ENCODE measurements at places on chromosomes 2 and 18. TPM values are rescaled to one million over a fixed set of nuclear protein-coding genes. Genes with fewer than 3 reads are reported as not detected.

The REV1 gene
- 37.5 TPM for polyA plus RNA-seq

The CHRNA1 gene
- 195 TPM for polyA plus RNA-seq

The SPATA3 gene
- not detected for polyA plus RNA-seq

The SETBP1 gene
- polyA plus RNA-seq, result 18.7 TPM

The C2orf66 gene
- 0.54 TPM for polyA plus RNA-seq

The DNMT3A gene
- 45.3 TPM for polyA plus RNA-seq

The C1GALT1C1L gene
- 1.2 TPM for polyA plus RNA-seq

The NABP1 gene
- polyA plus RNA-seq, result 18.7 TPM

The MYOM1 gene
- 656 TPM for polyA plus RNA-seq

The SLC16A14 gene
- 3.4 TPM for polyA plus RNA-seq

The RAB1A gene
- not detected for polyA plus RNA-seq

The DPP4 gene
- 11.7 TPM for polyA plus RNA-seq

The INO80D gene
- 8.0 TPM for polyA plus RNA-seq

The RGPD4 gene
- polyA plus RNA-seq, result 0.09 TPM

The CCDC141 gene
- polyA plus RNA-seq, result 52.3 TPM

The MOGAT1 gene
- polyA plus RNA-seq, result not detected

The CD28 gene
- 4.5 TPM for polyA plus RNA-seq

The ANKRD30B gene
- polyA plus RNA-seq, result 0.08 TPM

The COL6A3 gene
- 218 TPM for polyA plus RNA-seq

The GCG gene
- 24.1 TPM for polyA plus RNA-seq

The PARD3B gene
- polyA plus RNA-seq, result 7.4 TPM

The PRSS56 gene
- 1.3 TPM for polyA plus RNA-seq

The MAP4K3 gene
- polyA plus RNA-seq, result 52.1 TPM

The CERKL gene
- polyA plus RNA-seq, result 6.8 TPM

The LDLRAD4 gene
- polyA plus RNA-seq, result 11.2 TPM

The PREPL gene
- polyA plus RNA-seq, result 168 TPM

The ANKRD44 gene
- 34.8 TPM for polyA plus RNA-seq

The KHK gene
- polyA plus RNA-seq, result not detected

The FRZB gene
- 22.1 TPM for polyA plus RNA-seq

The PTPRN gene
- polyA plus RNA-seq, result 0.28 TPM

The NYAP2 gene
- polyA plus RNA-seq, result not detected

The REG3G gene
- polyA plus RNA-seq, result not detected

The TUBA3E gene
- not detected for polyA plus RNA-seq

The SYT4 gene
- not detected for polyA plus RNA-seq

The CD8A gene
- polyA plus RNA-seq, result 0.23 TPM

The CACNB4 gene
- polyA plus RNA-seq, result 4.3 TPM

The SRD5A2 gene
- 0.04 TPM for polyA plus RNA-seq

The PRKAG3 gene
- 33.6 TPM for polyA plus RNA-seq

The COL3A1 gene
- 6,372 TPM for polyA plus RNA-seq

The AGXT gene
- 0.06 TPM for polyA plus RNA-seq

The TUBB8B gene
- not detected for polyA plus RNA-seq

Data from muscle of arm (tissue), 14 donors.